ENCODE measurements at places on chromosomes 6 and 20.
A peak's percentile ranks its signal among the peaks of the same experiment; 100 is the strongest.

GRCh38 chr6:152048921-152049320 is 241.4 kb downstream of the ESR1 start:
- no peak for DNase-seq

- DNase-seq, result no peak
Measured at GRCh38 chr20:31566319-31566657, 38.8 kb upstream of the ID1 start.

DNA sequence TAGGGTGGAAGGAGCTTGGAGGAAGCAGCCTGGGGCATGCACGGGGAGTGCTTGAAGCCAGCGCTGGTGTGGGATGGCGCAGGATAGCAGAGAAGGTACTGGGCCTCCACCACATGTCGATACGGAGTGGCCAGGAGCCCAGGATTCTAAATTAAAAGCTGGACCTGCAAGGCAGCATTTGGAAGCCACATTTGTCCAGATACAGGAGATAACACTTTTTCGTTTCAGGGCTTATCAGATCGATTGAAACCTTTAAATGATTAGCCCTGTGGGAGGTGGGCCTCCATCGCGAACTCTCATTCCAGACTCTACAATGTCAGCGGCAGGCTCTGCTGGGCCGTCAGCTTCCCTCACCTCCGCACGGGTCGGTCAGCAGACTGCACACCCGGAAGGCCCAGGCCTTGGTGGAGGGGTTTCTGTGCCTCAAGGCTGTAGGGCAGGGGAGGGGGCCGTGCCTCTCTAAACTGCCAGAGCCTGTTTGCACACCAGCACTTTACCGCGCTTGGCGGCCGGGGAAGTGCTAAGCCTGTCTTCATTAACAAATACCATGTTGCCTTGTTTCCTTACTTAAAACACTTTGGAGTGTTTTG is 17.9 kb downstream of the EDN3 start:
- DNase-seq, result no peak

- DNase-seq, result no peak
Measured at GRCh38 chr6:124903797-124904196, 58.4 kb upstream of the RNF217 start.

DNA sequence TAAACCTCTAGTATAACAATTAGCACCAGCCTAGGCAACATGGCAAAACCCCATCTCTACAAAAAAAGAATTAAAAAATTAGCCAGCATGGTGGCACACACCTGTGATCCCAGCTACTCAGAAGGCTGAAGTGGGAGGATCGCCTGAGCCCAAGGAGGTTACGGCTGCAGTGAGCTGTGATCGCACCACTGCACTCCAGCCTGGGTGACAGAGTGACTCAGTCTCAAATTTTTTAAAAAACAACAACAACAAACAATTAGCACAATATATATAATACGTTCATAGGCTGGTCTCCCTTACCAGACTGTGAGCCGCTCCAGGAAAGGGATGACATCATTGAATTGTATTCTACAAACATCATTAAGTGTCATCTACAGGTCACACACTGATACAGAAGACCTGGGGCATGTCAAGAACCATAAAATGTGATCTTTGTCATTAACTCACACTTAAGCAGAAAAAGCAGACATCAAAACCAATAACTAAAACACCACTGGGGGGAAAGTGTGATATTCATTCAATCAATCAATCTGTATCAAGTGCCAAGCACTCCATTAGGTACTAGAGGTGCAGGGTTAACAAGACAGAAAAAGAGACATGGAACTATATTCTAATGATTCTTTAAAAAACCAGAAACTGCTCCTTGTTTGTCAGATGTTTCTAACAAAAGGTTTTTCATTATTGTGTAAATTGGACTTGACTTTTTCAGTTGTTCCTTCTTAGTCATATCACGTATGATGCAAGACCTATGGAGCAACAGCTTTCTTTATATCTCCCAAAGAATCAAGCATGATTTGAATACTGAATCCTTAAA is 17.8 kb downstream of the MAP3K5 start:
- no peak for DNase-seq

GRCh38 chr6:16995511-16996250 is 106.2 kb upstream of the STMND1 start:
- DNase-seq, result no peak

GRCh38 chr20:50819349-50819748 is 24.5 kb downstream of the BCAS4 start:
- no peak for DNase-seq

DNA sequence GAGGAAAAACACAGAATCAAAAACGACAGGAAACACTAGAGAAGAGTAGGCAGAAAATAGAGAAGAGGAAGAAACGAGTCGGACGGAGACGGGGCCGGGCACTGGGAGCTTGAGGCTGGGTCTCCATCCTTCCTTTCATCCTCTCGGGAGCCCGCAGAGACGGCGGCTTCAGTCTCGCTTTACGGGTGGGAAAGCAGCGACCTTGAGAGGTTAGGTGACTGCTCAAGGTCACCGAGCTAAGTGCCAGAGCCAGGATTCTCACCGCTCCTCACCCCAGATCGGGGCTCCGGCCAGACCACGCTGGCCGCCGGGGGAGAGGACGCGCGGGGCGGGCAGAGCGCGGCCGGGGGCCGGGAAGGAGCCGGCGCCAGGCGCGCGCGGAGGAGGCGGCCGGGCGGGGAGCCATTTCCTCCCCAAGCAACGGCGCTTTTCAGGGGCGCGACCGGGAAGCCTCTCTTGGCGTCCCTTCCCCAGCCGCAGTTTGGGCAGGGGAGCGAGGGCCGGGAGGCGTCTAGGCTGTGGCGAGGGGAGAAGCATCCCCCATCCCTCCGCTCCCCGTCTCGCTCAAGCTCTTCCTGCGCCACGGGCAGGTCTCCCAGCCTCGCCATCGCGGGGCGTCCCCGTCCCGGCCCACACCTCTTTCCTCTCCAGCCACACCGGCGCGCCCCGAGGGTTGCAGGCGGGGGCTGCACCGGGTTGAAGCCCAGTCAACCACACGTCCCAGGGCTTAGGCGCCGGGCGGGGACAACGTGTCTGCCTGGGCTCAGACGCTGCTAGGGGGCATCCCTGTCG is 24.1 kb upstream of the MAP3K7 start:
- peak; percentile 68 for DNase-seq

DNA sequence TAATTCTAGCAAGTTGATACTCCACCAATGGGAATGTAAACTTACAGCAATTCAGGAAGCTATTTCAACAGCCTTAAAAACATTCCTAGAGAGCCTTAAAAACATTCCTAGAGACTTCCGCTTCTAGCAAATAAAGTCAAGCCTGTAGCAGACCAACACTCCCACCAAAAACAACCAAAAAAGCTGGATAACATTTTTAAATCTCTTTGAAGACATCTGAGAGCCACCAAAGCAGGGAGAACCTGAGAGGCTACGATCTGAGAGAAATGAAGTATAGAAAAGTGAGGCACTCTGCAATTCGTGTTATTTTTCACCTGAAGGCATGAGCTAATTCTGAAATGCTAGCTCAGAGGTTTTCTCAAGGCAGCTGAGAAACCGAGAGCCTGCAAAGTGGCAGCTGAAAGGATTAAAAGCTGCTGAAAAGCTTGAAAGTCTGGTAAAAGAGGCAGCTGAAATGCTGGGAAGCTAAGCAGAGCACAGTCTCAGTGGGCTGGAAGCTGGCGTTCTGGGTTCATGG is 20.9 kb downstream of the GPR63 start:
- no peak for DNase-seq

DNA sequence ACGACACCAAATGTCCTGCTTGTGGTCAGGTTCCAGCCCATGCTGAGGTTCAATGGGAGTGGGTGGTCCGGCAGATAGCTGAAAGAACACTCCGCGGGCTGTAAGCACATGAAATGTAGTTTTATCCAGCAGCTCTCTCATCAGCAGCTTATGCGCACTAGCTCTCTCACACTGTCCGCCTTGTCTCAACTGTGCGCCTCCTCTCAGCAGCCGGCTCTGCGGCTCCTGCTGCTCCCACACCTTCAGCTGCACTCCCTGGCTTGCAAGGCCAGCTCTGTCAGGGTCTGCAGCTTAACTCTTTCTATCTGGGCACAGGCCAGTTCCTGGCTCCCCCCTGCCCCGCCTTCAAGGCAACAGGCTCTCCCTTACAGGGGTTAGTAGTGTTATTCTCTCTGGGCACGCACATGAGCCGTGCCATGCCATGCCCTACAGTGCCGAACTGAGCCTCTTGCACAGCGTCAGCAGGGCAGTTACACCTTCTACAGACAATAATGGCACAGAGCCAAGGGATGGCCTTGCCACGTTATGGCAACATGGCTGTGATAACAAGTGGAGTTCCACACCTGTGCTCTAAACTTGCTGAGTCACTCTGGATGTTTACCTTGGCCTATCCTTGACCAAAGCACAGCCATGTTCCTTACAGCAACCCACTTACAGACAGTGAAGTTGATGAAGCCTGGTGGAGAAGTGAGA is 84.0 kb upstream of the LRFN2 start:
- no peak for DNase-seq

DNA sequence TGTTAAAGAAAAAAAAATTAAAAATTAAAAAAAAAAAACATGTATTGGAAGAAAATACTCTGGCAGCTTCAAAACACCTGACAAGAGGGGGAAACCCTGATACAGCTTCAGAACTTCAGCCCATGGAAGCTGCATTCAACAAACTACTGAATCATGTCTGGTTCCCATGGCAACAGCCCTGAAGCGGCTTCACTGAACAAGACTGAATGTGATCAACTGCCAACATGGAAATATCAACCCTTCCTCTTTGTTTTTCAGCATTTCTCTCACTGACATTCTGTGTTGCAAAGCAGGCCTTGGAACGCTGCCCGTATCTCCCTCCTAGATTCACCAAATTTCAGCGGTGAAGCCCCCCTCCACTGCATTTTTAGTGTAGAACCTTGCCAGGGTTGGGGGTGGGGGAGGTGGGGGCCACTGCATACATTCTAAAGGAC is 91.3 kb upstream of the SHLD1 start:
- DNase-seq, result peak; percentile 69

DNA sequence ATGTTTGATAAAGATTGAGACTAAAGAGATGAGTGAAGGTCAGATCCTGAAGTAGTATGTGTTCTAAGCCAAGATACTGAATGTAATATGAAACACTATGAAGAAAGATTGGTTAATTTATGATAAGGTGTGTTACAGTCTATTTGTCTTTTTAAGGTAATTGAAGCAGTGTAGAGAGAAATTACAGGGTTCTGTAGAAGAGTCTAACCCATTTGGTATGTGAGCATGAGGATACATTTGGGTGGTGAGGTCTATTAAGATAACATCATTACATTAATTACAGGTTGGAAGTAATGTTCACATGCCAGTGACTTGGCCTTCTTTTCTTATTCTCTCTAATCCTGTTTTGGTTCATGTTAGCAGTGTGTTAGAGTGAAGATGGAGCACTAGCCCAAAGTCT is 61.4 kb downstream of the AFDN start:
- no peak for DNase-seq

DNA sequence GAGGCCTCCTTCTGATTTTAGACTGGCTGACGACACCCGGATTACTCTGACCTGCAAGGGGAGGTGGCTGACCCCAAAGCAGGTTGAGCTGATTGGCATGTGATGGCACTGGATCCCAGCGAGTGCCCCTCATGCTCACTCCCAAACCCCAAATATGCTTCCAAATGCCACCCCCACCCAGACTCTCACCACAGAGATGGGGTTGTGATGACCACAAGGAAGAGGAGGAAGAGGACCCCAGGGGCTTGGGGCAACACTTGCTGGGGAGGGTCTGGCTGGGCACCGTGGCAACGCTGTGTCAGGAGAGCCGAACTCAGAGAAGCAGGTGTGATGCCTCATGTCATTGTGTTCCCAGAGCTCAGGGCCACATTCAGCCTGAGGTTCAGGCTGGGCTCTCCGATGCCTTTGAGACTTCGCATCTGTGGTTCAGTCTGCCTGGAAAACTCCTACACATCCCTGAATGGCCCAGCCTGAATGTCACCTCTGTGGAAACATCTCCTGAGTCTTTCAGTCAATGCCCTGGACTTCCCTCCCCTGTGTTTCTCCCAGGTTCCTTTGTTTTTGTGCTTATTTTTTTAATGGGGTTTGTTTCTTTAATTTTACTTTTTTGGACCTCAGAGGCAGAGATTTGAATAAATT is 169.1 kb upstream of the PMEPA1 start:
- no peak for DNase-seq

- no peak for DNase-seq
Measured at GRCh38 chr6:119142041-119142440, 63.6 kb upstream of the FAM184A start.

DNA sequence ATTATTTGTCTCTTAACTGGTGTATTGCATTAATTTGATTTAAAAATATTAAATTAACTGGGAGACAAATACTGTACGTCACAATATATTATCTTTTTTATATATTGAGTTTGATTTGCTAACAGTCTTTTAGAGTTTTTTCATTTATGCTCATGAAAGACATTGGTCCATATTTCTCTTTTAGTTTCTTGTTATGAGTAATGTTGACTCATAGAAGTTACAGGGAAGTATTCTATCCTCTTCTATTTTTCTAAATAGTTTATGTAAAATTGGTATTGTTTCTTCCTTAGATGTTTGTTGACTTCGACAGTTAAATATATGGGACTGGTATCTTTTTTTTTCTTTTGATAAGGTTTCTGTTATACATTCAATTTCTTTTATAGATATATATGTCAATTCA is 1115.6 kb upstream of the CITED2 start:
- DNase-seq, result no peak

DNA sequence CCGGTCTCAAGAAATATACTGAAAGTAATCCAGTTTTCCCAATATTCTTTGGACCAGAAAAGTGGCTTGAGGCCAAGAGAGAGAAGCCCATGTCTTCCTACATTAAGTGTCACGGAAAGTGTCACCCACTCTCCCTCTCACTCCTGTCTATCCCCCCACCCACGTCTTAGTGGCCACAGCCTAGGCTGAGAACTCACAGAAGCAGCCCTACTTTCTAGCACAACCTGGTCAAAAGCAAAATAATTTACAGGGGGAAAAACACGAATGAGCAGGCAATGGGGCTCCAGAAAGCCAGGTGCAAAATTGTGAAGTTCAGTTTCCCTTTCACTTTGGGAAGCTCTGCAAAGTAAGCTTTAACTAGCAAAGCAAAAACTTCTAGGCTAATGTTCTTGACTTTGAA is 118.0 kb downstream of the OPRM1 start:
- DNase-seq, result peak; percentile 28

DNA sequence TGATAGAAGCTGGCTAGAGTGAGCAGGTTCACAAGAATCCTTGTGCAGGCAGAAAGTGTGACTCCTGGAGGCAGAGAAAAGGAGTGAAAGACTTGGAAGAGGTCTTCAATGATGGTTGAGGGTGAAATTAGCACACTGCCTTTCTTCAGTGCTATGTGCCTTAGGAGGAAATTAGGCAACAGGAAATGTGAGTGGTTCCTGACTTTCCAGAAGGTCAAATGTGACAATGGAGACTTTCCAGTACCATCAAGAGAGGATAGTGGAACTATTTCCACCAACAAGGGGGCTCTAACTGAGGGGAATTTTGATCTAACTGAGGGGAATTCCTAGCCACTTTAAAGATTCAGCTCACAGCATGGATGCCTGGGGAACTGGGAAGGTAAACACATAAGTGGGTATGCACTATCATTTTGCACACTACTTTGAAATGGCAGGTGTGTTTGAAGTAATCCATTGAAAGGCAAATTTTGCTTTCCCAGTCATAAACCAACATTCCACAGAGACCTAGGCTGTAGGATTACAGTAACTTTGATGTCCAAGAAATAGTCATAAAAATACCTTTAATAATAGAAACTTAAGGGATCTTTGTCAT is 90.0 kb downstream of the PERP start:
- no peak for DNase-seq

- no peak for DNase-seq
Measured at GRCh38 chr20:54110041-54110440, 39.6 kb upstream of the BCAS1 start.

GRCh38 chr6:111482188-111482958 is 645 bp downstream of the REV3L start:
- DNase-seq, result peak; percentile 52

GRCh38 chr20:4108495-4109306 is 93.3 kb upstream of the RNF24 start:
- DNase-seq, result peak; percentile 83

All from GM20000 (cell line).